Pulmonary artery endothelial cell (primary cell): ENCODE measurements at places on chromosomes 5 and 9. TPM values are rescaled to one million over a fixed set of nuclear protein-coding genes. Genes with fewer than 3 reads are reported as not detected.

DNA sequence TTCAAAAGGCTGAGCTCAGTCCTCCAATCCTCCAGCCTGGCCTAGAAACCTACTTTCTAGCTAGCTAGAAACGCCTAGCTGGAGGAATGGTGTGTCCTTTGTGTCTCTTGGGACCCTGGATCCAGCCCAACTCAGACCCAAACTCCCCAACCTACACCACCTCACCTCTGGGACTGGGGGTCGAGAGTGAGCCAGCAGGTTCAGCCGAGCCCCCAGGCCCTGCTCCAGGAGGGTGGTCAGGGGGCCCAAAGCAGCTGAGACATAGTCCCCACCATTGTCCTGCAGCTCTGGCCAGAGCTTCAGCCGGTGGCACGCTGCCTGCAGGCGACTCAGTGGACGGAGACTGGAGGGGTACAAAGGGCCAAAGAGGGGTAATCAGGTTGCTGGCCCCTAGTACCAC is 6.2 kb downstream of the NOL6 start:
- no peak for DNase-seq

- DNase-seq, result no peak
Measured at GRCh38 chr9:83185488-83186154, 122.7 kb upstream of the RASEF start.

GRCh38 chr5:43041669-43042175 is 1.6 kb upstream of the ANXA2R start:
- no peak for DNase-seq

GRCh38 chr5:152488869-152489268 is 83.8 kb upstream of the NMUR2 start:
- DNase-seq, result no peak

DNA sequence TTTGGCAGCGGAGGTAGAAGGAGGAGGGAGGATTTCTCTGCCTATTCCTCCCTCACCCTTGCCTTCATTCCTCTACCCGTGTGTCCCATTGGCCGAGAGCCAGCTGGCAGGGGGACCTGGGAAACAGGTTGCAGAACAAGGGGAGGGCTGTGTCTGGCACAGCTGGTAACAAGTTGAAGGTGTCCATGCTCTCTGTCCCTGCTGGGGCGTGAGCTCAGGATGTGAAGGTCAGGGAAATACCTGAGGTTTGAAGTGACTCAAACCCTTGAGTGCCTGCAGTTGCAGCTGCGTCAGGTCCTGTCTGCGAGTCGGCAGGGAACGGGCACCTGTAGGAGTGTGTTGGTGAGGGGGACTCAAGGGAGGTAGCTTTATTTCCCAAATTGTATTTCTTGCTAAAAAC is 16.2 kb downstream of the MIGA2 start:
- DNase-seq, result no peak

GRCh38 chr5:139901251-139901575 is 105.6 kb downstream of the PSD2 start:
- DNase-seq, result no peak

DNA sequence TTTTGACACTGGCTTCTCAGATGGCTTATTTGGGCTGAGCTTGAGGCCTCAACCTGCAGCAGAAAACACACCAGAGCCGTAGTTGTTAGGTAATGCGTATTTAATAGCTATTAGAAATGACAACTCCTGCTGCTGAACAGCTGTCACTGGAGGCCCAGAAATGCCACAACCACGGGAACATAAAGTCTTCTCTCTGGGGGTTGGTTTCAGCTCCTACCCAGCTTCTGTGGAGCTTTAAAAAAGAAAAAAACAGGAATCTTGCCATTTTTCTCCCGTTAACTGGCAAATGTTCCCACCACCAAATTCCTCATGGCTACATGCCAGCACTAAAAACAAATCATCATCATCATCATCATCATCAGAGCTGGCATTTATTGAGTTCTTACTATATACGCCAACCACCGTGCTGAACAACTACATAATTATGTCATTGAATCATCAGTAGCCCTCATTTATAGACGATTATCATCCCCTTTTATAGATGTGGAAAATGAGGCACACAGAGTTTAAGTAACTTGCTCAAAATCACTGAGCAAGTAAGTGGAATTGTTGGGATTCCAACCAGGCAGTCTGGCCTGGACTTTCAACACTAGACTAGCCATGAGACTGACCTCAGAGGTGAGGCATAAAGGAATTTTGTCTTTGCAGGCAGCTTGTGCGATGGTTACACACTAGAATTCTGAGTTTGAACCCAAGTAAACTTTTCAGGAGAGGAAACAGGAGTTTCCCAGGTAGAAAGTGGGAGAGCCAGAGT is 185.3 kb upstream of the WWC1 start:
- no peak for DNase-seq

DNA sequence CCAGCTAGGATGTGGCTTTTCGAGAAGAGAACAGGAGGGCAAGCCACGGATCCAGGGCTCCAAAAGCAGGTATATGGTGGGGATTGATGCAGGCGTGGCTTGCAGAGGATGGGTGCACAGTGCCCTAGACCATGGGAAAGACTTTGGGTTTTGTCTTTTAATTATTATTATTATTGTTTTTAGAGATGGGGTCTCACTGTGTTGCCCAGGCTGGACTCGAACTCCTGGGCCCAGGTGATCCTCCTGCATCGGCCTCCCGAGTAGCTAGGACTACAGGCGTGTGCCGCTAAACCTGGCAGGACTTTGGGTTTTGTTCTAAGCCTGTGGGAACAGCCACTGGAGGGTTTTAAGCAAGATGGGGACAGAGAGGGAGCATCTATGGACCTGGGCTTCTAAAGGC is 152.0 kb downstream of the GAPVD1 start:
- DNase-seq, result no peak

GRCh38 chr5:72242796-72243475 is 77.1 kb downstream of the MRPS27 start:
- no peak for DNase-seq

DNA sequence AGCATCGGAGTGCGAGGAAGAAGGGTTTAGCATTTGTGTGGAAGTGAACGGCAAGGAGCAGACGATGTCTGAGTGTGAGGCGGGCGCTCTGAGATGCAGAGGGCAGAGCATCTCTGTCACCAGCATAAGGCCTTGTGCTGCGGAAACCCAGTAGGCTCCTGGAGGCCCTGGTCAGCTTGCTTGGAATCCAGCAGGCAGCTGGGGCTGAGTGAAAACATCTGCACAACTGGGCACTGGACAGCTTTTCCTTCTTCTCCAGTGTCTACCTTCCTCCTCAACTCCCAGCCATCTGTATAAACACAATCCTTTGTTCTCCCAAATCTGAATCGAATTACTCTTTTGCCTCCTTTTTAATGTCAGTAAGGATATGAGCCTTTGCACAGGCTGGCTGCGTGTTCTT is 72.1 kb downstream of the C7 start:
- DNase-seq, result no peak

- no peak for DNase-seq
Measured at GRCh38 chr5:96590796-96591195, 71.4 kb upstream of the CAST start.

DNA sequence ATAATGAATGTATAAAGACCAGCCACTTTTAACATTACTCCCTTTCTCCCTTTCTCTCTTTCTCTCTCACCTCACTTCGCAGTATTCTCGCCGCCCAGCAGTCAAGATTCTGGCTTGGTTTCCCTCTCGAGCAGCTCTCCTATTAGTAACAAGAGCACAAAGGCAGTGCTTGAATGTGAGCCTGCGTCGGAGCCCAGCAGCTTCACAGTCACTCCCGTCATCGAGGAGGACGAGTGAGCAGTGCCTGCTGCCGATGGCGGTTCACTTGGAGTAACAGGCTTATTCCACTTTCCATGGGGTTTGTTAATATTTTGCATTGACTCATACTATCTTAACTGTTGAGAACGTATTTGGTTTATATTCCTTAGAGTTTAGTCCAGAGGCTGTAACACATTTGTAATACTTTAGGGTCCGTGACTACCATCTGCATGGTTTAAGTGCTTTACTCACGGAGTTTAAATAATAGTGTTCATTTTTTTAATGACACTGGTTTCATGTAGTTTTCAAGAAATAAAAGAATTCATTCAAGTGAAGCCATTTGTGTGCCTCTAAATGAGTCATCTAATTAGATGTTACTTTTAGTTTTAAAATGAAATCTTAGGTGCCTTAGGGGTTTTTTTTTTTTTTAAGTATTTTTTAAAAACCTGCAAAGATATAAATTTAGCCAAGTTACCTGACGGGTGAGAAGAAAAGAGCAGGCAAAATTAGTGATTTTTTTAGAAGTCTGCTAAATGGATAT is 8.4 kb upstream of the DMRT3 start:
- no peak for DNase-seq

DNA sequence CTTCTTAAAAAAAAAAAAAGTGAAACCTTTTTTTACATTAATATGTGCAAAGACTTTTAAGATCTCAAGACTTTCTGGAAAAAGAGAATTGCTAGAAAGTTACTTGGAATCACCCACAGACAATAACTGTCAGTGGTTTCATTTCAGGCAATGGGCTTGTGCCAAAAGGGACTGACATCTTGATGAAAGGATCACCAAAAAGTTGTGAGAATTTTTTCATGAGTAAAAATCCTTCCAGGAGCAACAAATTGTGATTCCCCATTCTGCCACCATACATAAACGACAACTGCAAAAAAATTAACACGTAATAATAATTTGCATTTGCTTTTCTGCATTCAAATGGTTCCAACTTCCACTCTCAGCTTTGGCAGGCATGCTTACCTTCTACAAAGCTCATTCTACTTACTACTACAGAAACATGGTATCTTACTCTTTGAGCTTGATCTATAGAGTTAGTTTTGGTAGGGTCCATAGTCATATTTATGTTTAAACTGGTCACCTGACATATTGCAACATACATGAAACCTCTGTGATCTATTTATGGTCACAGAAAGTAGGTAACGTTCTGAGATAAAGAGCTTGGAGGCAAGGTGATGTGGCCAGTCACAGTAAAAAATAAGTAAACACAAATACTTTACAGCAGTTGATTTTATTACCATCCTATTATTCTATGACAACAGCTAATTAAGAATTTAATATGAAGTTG is 3.0 kb downstream of the NREP start:
- DNase-seq, result no peak

DNA sequence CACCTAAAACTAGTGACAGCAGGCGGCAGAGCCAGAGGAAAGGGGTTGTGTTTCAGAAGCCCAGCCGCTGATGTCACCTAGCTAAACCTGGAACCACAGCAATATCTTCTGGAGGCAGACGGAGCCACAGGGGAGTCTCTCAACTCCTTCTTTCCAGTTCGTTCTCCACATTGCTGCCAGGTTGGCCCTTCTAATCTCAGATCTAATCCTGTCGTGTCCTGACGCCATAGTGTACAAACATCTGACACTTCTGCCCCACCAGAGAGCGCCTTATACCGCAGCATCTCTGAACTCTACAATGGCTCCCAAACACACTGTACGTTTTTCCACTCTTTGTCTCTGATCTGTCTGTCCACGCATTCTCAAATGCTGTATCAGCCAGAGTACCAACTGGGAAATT is 240.0 kb downstream of the SMARCA2 start:
- no peak for DNase-seq

- DNase-seq, result no peak
Measured at GRCh38 chr9:90052366-90052765, 447.6 kb downstream of the GADD45G start.

GRCh38 chr9:133056533-133056932 is 5.2 kb upstream of the CEL start:
- DNase-seq, result no peak

DNA sequence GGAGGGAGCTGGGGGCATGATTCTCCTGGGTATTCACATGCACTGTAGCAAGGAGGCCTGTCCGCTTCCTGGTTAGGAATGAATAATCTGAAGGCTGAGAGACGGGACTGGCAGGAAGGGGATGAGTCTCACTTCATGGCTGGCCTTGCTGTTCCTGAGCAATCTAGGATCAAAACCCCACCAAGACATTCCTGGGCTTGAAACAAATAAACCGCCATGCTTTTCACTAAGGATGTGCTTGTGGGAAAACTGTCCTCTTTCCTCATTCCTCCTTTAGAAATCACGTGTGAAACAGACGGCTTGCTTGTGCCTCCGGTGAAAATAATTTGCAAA is 132.8 kb downstream of the MACROH2A1 start:
- DNase-seq, result no peak

DNA sequence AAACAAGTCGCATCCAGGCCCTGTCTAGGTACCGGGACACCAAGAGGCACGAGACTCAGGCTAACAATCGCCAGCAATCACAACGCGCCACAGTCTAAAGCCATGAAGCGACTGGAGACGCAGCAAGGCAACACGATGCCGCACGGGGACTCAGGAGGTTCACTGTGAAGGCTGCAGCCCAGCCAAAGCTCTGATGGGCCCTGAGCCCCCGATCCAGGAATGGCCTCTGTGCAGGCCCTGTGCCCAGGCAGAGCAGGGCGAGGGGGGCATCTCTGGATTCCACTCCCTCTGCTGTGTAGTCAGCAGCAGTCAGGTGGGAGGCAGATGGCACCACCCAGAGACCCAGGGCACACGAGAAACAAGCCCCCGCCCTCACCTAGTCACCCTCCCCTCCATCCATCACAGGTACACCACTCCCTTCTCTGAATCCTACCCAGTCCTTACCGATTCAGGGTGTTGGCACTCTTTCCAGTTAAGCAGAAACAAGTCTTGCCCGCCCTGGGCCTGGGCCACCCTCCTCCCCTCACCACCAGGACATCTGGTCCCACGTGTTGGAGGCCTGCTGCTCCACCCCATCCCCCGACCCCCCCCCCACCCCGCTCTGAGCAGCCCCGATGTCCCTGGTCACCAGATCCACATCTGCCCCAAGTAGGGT is 1.1 kb downstream of the RALGDS start:
- DNase-seq, result no peak

DNA sequence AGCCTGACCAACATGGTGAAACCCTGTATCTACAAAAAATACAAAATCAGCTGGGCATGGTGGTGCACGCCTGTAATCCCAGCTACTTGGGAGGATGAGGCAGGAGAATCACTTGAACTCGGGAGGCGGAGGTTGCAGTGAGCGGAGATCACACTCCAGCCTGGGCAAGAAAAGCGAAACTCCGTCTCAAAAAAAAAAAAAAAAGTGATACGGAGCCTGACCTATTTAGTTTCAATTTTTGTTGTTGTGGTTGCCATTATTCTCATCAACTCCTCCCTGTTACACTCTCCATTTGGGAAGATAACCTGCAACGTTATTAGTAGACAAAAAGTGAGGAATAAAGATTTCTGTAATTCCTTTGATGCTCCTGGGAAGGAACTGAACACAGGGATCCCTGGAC is 1.3 kb downstream of the STOM start:
- DNase-seq, result no peak

WDR31 gene
- total RNA-seq, result 1.0 and 1.4 TPM in 2 replicates

PCDHA9 gene
- total RNA-seq, result 0.04 TPM in 1 of 2 replicates, not detected in the other

ADAM19 gene
- total RNA-seq, result 8.9 and 33.2 TPM in 2 replicates

PRLR gene
- not detected in 2 replicates for total RNA-seq

G3BP1 gene
- 289 and 494 TPM in 2 replicates for total RNA-seq

ZNF367 gene
- 10.0 and 16.8 TPM in 2 replicates for total RNA-seq

FOXD1 gene
- 0.20 and 1.1 TPM in 2 replicates for total RNA-seq

PTGES gene
- total RNA-seq, result 0.18 TPM in 1 of 2 replicates, not detected in the other

DMRT3 gene
- not detected in 2 replicates for total RNA-seq

EPB41L4B gene
- 0.42 and 0.92 TPM in 2 replicates for total RNA-seq

NMRK1 gene
- total RNA-seq, result 21.8 and 32.9 TPM in 2 replicates

GLRA1 gene
- total RNA-seq, result not detected in 2 replicates

TMEM174 gene
- 0.07 TPM in 1 of 2 replicates, not detected in the other for total RNA-seq

SLC6A3 gene
- total RNA-seq, result not detected in 2 replicates
